Thoracic aorta (tissue), 2 donors: ENCODE measurements at places on chromosomes 3 and 15. TPM values are rescaled to one million over a fixed set of nuclear protein-coding genes. Genes with fewer than 3 reads are reported as not detected.

GRAMD1C gene
- total RNA-seq, result 1.5 TPM

CELSR3 gene
- 1.3 TPM for total RNA-seq

MKRN3 gene
- 5.0 TPM for total RNA-seq

RASL12 gene
- total RNA-seq, result 211 TPM

NEK10 gene
- total RNA-seq, result 21.4 TPM

SCN11A gene
- total RNA-seq, result not detected

IL17RC gene
- total RNA-seq, result 52.2 TPM

TEX9 gene
- total RNA-seq, result 3.7 TPM

STRIT1 gene
- not detected for total RNA-seq

GP5 gene
- 0.14 TPM for total RNA-seq

TM4SF18 gene
- 1.9 TPM for total RNA-seq

GOLGA8F gene
- not detected for total RNA-seq
